ENCODE measurements at places on chromosomes 1 and 21.

DNA sequence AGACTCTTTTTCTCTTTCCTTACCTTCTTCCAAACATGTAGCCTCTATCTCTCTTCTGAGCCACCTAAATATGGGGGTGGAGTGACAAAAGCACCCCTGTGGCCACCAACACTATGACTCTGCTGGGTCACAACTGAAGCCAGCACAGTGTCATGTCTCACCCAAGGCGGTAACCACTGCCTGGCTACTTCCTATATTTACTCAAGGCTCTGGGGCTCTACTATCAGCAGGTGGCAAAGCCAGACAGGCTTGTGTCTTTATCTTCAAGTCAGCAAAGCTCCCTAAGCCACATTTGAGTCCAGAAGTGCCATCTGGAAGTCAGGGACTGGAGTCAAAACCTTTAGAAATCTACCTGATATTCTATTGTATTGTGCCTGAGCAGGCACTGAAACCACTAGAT is 1515.2 kb downstream of the PLA2G4A start:
- no peak for DNase-seq

- peak; percentile 74 for DNase-seq
Measured at GRCh38 chr1:2212532-2213491, 15.3 kb upstream of the SKI start.

DNA sequence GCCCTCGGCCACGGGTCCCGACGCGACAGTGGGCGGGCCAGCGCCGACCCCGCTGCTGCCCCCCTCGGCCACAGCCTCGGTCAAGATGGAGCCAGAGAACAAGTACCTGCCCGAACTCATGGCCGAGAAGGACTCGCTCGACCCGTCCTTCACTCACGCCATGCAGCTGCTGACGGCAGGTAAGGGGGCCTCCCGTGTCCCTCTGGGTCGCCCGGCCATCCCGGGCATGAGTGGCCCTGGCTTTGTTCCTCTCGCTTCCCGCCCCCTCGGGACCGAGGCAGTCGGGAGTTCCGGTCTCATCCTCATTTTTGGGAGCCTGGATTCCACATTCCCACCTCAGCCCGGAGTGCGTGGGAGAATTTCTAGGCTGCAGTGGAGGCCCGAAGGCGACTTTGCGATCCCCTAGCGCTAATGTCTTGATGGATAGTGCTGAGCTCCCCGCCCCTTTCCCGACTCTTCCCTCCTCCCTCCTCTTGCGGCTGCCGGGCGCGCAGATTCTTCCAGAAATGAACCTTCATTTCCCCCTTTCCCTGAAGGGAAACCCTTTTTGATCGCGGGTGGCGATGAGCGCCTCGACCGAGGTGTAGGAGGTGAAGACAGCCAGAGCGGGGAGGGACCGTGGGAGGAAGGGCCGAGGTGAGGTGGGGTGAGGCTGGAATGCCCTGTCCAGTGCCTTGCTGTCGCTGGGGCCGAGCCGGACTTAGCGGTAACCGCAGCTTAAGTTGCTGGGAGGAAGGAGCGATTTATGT is 705 bp downstream of the KHDRBS1 start:
- peak; percentile 12 for DNase-seq

DNA sequence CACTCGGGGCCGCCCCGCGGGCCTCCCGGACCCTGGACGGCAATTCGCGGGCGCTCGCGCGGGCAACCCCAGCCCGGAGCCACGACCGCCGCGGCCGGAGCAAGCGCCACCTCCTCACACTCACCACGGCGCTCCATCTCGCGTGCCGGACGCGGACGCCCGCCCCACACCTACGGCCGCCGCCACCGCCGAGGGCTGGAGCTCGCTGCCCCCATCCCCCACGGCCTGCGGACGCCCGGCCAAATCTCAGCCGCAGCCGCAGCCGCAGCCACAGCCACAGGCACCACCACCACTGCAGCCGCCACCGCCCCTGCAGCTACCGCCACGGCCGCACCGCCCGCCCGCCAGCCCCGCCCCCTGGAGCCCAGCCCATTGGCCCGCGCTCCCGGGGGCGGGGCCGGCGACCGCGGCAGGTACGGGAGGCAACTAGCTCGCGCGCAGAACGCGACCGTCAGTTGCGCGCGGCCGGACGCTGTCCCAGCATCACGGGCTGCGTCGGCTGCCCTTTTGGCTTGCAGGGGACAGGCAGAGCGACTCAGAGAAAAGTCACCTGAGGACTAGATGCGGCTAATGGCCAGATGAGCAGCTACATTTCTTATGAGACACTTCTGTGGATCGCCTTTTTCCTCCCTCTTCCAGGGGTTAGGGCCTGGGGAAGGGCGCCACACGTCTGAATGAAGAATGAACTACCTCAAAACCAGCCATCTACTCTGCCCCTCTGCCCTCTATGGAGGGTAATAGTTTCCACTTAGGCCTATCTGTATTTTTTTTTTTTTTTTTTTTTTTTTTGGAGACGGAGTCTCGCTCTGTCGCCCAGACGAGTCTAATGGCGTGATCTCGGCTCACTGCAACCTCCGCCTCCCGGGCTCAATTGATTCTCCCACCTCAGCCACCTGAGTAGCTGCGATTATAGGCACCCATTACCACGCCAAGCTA is at the start of gene ARHGAP29:
Gene ARHGAP29 (minus strand): TSS at position 294 of the 936 bp plus-strand sequence. CDS start 5,973 bp downstream, outside the sequence.
- peak; percentile 92 for DNase-seq

GRCh38 chr1:54380290-54380882 is 25.8 kb downstream of the SSBP3 start:
- no peak for DNase-seq

DNA sequence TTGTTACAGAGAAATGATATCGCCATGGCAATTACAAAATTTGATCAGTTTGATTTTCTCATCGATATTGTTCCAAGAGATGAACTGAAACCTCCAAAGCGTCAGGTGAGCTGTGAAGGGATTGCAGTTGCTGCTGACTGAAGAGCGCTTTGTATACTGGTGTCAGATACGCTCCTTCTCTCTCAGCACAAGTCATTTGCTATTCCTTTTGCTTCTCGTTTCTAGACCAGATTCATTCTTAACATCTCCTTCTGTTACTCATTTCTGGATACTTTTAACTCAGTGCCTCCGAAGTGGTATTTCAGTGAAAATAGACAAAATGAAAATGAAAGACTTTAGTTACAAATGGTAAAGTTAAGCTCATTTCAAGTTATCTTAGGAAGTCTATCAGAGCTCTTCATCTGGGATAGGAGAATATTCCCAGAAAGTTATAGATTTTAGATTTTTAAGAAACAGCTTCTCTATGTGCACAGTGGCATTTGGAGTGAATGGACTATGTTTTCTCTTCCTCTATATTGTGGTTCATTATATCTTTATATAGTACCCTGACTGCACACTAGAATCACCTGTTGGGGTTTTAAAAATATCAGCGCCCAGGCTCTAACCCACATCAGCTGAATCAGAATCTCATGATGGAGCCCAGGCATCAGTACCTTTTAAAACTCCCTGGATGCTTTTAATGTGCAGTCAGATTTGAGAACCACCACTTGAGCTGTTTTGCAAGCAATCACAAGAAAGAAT is 30.3 kb upstream of the KCNQ4 start:
- no peak for DNase-seq

DNA sequence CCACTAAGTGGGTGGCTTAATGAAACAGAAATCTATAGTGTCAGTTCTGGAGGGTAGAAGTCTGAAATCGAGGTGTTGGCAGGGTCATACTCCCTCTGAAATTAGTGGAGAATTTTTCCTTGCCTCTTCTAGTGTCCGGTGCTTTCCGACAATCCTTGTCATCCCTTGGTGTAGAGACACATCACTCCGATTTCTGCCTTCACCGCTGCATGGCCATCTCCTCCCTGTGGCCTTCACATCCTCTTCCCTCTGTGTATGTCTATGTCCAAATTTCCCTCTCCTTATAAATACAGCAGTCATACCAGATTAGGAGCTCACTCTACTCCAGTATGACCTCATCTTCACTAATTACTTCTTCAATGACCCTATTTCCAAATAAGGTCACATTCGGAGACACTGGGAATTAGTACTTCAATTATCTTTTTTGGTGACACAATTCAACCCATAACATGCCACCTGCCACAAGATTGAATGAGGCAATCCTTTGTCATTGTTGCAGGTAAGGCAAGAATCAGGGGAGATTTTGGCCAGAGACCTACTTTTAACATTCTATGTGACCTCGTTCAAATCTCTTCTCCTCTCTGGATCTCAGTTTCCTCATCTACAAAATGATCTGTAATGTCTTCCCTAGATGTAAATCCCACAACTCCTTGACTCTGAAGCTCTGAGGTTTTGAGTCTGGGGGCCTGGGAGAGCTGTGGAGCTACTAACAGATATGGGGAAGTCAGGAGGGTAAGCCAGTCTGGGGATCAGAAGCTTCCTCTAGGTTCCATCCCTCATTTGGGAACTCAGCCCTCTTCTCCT is 16.1 kb downstream of the NAV1 start:
- DNase-seq = no peak

DNA sequence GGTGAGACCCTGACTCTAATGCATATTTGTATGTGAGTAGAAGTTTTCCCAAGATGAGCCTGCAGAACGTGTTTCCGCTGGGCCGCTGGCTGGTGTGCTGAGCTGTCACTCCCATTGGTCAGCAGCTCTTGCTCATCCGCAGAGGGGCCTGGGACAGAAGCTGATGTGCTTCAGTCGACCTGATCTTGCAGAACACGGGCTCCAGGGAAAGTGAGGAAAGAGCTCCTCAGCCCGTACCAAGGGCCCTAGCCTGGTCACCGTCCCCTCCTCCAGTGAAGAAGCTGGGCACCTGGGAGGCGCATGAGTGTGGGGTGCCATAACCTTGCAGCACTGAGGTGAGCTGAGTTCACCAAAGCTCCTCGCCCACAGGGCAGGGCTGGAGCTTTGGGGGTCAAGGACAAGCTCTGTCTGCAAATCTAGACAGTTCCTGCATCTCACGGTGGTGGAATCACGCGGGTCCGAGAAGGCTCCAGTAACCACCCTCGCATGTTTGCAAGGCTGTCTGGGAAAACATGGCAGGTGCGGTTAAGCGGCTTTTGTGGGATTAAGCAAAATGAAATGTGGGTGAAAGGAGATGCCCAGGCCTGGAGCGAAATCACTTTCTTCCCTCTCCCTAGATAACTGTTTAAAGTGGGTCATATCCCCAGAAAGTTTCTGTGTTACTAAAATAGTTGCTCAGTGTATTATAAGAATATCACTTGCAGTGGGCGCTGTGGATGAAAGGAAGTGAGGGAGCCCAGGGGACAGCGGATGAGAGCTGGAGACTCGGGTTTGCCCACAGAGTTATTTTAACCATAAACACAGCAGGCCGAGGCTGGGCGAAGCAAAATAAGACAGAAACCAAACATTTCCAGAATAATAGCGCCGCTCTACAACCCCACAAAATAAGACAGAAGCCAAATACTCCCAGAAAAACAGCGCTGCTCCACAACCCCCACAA is 33.1 kb upstream of the LRRC3 start:
- no peak for DNase-seq

- no peak for DNase-seq
Measured at GRCh38 chr21:35651196-35651595, 409.1 kb downstream of the SETD4 start.

DNA sequence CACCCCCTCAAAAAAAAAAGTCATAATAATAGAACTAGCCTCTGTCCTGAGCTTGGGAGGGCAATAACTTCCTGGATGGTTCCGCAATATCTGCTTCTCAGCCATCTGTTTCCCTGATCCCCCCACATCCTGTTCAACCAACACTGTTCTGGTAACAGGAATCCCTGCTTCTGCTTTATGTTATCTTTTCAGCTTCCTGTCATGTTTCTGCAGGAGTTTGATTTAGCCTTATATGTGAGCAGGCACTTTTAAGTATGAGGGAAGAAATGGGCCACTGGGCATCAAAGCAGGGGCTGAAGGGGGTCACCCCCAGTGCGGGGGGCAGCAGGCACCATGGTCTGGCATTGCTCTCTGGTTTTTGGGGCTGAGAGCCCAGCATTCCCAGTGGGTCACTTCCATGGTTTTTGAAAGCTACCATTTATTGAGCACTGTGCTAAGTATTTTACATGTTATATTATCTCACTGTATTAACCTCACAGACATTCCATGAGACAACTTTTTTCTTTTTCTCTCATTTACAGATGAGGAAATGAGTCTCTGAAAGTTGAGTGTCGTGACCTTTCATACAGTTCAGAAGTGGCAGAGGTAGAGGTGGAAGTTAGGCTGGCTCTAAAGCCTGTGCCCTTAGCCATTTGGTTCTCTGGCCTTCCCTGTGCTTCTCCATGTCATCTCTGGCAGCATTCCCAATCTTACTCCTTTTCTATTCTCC is 61.9 kb downstream of the DNTTIP2 start:
- DNase-seq = no peak

GRCh38 chr1:41587791-41588190 is 103.3 kb upstream of the EDN2 start:
- no peak for DNase-seq

- DNase-seq = no peak
Measured at GRCh38 chr1:61807606-61808140, 65.4 kb downstream of the PATJ start.

DNA sequence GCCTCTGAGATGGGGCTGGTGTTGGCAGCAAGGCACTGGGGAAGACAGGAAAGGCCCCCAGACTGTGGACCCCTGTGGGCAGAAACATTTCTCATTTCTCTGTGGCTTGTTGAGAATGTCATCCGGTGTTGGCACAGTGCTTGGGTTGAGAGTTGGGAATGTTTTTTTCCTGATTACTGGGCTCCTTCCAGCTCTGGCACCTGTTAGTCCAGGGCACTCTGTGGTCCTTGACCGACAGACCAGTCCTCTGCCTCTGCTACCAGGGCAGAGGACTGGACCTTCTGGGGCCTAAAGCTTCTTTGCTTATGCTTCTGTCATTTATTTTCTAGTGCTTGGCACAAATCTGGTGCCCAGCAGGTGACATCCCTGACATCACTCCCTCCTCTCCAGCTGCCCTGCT is 4.8 kb upstream of the SPRR5 start:
- DNase-seq = no peak

- peak; percentile 26 for DNase-seq
Measured at GRCh38 chr1:201119206-201120197, 7.3 kb upstream of the CACNA1S start.

DNA sequence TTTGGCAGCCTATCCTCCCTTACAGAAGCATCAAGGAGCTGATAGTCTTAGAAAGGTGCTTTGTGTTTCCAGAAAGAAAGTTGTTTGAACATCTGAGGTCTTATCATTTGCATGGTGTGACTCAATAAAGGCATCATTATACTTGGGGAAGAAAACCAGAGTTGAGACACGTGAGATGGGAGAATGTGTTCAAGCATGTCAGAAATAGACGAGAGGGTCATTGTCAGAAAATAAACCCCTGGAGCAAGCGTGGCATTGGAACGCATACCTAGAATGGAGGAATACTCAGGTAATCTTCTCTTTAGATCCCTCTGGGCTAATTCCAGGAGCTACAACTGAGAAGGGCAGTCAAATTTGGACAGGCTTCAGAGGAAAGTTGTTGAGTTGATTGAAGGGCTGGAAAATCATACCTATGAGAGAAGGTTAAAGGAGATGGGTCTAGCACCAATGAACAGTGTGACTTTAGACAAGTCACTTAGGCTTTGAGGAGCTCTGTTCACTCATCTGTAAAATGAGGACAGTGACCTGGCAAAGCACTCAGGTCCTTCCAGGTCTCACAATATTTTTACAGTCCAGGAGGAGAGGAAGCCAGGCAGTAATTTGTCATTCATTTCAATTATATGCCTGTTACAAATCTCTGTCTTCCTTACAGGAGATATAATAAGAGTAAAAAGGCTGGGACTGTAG is 101.3 kb upstream of the C1orf21 start:
- no peak for DNase-seq

Data from LoVo (cell line).